Effector CD4-positive, alpha-beta T cell (primary cell): ENCODE measurements at places on chromosomes 5 and 9.

DNA sequence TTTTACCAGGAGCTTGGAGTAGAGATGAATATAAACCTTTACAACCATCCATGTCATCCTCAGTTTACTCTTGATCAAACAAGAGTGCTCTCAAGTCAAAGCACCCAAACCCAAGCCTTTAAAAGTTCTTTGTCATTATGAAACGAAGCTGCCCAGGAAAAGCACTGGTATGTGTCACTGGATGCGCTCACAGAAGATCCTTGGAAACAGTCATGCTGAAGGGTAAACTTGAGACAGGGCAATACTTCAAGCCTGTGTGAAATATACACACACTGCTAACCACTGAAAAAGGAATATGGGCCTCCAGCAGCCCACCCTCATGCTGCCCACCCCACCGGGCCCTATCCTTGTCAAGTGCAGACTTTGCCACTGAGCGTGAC, 84.5 kb downstream of the PRRT1B start:
- DNase-seq = no peak

DNA sequence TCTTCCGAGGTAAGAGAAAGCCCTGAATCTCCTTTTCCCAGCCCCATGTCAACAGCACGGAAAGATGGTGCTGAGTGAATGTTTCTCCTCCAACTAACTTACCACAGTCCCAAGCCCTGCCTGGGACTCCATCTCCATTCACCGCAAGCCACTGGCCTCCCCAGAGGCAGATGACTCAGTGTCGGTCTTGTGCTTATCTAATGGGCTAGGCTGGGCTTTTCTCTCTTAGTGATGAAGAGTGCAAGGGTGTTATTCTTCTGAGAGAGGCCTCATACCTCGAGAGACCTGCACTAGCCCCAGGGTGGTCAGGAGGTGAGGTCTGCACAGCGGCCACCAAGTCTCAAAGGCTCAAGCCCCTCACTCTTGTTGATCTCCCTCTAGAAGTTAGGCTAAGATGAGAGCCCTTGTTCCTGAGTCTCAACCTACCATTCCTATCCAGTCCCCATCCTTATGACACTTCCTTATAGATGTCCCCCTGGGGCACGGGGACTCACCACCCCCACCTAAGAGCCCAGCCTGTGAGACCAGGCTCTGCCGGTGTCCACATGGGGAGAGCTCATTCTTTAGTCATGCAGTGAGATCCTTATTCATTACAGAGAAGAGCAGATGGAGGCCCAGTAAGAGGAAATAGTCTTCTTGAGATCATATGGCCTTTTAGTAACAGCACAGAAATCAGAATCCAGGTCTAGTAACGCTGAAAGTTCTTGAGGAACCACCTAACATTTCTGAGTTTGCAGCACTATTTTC, 127.0 kb downstream of the SAXO1 start:
- DNase-seq = no peak

DNA sequence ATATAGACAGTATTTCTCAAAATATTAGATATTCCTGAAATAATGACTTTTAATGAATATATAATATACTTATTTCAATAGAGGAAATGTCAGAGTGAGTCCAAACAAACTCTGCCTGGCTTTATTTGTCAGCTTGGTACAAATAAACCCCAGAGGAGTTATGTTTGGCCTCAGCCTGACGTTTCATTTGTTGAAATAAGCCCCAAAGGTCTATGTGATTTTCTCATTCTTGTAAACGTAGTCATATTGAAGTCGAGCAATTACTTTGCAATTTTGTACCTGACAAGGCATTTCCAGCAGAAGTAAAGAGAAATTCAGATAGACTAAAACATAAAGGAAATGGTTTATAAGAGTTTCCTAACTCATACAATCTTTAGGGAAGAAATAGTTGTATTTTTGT, 57.9 kb downstream of the MCCC2 start:
- no peak for DNase-seq

DNA sequence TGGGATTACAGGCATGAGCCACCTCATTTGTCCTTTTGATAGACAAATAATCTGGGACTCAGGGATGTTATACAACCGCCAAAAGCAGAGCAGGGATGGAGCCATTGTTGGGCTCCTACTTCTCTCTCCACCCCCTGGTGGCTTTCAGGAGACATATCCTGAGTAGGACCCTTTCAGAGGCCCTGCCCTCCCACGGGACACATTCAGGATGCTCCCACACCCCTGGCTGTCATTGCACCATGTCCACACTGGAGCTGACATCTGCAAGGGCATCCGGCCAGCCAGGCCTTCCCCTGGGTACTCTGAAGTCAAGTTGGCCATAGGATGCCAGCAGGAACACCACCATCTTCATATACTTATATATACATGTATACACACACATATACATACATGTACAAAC, 181.8 kb downstream of the SYK start:
- DNase-seq = no peak

- no peak for DNase-seq
Observed at GRCh38 chr9:115986508-115986907, 167.1 kb upstream of the PAPPA start.

DNA sequence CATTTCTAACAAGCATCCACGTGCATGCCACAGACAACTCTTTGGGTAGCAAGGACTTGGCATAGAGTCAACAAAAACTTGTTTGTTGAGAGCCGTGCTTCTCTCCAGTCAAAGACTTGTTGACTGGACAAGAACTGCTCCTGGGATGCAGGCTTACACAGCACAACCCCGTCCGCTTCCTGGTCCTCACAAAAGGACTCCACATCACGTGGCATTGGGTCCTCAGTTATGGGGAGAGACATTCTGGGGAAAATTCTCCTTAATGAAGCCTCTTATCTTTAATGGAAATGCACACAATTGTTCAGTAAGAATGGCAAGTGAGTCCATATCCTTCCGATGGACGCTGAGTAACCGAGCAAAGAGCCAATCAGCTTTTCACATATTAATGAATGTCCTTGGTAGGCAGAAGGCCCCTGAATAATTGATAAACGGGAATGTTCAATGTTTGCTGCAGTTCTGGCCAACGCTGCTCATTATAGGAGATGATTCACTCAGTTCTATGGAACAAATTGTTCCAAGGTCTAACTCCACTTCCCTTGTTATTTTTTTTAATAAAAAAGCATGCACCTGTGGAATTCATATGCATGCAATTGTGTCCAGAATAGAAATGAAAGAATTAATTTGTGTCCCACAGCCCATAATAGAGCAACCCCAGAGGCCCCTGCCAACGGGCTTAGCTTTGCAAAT, 97.0 kb upstream of the ZNF366 start:
- no peak for DNase-seq

- DNase-seq = no peak
Observed at GRCh38 chr9:131887680-131888079, 147.8 kb upstream of the RAPGEF1 start.

DNA sequence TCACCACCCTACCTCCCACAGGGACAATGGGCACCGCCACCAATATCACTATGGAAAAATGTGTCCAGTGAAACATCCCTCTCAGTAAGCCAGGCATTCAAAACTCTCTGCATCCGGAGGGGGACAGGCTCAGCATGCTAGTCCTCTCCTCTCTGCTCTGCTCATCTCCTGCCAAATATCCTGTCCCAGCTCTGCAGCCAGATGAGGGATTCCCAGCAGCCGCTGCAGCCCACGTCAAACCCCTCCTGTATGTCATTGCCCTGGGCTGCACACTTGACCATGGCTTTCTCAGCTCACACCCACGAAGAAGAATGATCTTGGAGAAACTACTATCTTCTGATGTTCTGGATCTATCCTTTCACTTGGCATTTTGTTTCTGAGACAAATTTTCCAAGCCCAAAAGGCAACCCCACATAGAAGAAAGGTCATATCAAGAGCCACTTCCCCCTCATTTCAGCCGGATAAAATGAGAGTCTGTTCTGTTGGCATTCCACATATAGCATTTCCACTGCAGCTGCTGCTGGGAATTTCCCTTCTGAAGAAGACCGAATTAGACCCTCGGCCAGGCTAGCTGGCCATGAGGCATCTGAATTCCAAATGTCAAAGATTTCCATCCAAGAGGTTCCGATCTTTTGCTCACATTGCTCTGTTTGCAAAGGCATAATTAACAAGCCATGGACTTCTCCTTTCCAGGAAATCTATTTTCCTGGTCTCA, 338.0 kb downstream of the ACTL7B start:
- no peak for DNase-seq

DNA sequence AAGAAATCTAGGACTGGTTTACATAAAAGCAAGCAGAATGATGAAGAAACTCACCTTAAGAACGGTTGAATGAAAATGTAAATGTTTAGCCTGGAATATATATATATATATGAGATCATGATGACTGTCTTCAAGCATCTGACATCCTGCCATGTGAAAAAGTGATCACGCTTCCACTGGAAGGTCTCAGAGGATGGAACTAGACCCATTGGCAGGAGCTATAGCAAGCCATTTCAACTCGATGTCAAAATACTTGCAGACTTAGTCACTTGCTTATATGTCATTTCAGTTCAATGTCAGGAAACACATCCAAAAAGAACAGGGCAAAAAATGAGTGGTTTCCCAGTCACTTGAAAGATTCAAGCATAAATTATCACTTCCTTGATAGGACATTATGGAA, 22.2 kb upstream of the TMEM161B start:
- no peak for DNase-seq

DNA sequence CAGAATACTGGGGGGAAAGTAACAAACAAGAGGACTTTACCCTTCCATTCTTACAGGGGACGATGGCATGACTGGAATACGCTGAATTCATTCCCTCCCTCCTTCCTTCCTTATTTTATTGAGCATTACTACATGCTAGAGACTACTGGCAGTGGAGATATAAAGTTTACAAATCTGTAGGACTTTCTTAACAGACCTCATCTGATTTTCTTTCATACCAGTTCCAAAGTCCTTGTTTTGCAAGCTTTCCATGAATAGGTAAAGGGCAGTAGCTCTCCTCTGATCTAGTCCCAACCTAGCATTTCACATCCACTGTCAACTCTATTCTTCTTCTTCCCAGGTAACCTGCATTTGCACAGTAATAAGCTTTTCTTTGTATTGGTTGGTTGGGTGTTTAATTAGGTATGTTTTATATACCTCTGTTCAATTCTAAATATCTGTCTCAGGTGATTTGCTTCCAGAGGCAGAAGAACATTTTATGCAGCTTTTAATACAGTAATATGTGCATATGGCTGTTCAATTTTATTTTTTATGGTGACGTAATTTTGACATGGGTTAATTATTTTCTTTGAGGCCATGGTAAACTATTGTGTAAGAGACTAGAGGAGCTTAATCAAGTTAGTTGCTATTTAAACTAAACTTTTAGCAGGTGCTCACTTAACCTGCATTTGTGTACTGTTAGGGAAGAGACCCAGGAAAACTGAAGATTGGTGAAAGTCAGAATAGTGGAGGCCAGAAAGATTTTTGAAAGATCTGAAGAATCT, 150.9 kb downstream of the ARHGAP26 start:
- DNase-seq = no peak

- no peak for DNase-seq
Observed at GRCh38 chr5:31471916-31472315, 60.0 kb downstream of the DROSHA start.

DNA sequence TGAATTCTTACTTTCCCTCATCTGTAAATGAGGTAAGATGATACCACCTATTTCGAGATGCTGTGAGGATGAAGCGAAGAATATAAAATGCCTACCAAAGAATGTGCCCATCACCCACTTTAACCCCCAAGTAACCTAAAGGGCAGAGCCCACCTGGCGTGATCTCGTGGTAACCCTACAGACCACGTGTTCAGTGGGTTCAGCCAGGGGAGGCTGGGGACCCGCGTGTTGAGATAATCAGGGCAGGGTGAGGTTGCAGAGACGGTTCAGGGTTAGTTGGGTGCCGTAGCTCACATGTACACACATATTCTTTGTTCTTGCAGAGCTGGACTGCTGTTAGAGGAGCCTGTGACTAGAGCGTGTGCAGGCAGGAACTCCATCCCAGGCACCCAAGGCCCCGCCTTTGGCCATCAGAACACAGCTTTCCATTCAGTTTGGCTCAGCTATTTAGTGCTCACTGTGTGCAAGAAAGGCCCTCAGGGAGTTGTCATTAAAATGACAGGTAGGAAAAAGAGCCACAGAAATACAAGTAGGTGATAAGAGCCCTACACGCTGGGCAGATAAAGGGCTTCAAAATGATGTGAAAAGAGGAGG, 56.5 kb upstream of the HAND1 start:
- DNase-seq = no peak

GRCh38 chr9:22049411-22049810, 40.3 kb upstream of the CDKN2B start:
- DNase-seq = no peak

DNA sequence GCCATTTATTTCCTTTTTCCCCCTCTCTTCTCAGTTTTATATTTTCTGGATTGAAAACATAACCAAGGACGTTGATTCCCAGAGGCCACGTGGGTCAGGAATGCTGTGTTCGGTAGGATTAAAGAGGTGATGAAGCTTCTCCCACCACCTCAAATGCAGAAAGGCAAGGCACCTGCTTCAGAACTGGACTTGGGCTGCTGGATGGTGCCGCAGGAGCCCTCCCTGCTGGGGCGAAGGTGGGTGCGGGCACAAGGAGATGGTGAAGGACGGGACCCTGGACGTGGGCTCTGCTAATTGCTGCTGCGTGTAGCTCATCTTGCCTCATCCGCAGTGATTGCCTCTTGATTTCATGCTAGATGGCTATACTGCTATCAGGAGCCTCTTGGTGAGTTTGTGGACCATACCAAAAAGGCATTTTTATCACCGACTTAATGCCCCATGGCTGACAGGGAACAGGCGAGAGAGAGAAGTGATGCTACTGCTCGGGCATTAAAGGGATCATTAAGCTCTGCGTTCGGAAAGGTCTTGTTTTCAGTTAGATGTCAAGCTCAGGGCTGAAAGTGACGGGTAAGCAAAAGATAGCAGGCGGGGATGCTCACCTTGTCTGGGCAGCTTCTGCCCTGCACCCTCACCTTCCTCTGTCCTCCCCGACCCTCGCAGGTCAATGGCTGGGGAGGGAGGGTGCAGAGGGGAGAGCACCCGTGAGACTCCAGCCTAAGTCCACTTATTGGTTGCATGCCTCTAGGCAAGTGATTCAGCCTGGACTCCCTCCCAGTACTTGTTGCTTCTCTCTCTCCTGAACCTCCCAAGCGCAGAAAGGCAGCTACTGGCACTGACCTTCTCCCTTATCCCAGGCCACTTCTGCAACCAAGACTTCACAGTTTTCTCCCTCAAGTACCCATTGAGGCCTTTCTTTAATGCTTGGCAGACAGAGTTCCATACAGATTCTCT, 71.6 kb upstream of the FSTL4 start:
- no peak for DNase-seq

DNA sequence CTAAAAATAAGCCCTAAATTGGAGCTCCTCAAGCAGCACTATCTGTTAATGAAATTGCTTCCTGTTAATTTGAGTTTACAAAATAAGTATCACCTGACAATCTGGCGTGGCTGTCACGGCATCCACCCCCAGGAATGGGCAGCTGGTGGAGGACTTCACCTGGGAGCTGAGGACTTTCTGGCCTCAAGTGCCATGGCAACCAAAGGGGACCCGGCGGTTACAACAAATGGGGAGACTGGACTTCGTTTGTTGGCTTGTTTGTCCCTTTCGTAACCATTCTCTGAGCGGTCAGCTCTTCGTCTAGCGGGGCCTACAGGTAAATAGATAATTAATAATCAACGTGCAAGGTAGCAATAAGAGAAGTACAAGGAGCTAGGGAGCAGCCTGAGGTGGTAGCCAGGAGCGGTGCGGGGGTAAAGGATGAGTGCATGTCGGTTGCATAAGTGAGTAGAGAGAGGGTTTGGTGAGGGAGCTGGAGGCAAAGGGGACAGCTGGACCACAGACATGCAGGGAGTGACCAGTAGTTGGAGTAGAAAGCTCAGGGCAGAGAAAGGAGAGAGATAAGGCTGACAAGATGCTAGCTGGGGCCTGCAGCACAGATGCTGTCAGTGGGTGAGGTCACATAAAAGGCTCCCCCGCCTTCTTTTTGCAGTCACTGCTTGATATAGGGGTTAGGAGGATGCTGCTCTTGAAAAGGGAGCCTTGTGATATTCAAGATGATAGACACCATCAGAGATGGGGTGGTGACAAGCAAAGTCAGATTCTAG, 62.5 kb downstream of the HSPA4 start:
- no peak for DNase-seq
